HuH-7 (cell line): ENCODE measurements at places on chromosomes 3 and 15.

- DNase-seq, result no peak
Observed at GRCh38 chr3:172286548-172287148, 161.6 kb downstream of the GHSR start.

- peak; percentile 11 for DNase-seq
Observed at GRCh38 chr3:61299343-61300005, 48.2 kb upstream of the FHIT start.

DNA sequence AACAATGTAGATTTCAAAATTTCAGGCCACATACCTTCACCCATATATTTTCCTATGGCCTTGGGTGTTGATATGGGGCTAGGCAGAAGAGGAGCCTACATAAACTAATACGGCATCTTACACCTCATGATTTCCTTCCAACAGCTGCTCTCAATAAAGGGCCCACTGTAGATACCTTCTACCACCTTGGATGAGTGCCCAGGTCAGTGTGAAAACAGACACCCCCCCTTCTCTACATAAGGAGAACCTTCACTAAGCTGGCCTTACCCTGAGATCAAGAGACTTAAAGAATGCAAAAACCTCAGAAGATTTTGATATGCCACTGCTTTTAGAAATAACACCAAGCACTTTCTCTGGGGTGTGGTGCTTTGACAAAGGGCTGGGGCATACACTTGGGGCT lies 42.7 kb downstream of the SH3BP5 start:
- no peak for DNase-seq

DNA sequence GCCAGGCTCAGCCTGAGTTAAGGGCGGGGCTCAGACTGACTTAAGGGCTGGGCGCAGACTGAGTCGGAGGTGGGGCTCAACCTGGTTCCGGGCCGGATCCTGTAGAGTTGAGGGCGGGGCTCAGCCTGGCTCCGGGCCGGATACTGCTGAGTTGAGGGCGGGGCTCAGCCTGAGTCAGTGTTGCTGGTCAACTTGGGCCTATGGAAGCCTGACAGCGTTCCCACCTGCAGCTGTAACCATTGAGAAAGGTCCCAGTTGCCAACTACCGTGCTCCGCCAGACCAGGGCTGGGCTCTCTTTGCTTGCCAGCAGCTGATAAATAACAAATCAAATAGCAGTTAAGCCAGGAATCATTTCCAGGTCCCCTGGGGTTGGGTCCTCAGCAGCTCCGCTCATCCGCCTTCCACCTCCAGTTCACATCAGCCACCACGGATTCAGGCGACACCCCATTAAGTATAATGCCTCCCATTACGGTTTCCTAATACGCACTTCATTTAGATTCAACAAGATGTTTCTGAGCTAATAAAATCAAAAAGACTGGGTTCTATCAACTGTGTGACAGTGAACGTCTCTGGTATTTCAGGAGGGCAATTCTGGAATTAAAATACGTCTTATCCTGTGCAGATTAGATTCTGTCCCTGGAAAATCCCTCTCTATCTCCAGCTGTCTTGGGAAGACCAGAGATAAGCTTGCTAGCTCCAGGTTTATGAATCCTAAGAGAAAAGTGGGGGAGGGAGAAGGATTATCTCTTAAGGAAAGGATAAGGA lies 7.3 kb downstream of the GRIP2 start:
- DNase-seq, result no peak

- no peak for DNase-seq
Observed at GRCh38 chr3:63975723-63976122, 47.6 kb downstream of the PSMD6 start.

DNA sequence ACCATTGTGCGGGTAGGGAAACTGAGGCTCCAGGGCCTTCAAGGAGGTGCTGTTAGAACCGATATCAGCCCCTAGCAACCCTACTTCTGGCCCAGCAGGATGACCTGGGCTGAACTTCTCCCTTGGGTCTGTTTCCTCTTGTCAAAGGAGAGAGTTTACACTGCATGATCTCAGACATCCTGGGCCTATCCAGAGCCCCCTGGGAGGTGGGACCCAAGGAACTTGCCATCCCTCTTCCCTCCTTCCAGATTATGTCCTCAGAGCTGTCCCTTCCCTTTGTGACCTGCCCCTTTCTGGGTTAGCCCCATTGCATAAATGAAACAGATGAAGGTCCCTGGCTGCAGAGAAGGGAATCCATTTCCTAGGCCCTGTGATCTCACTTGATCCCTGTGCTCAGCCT lies 12.3 kb upstream of the DNAH1 start:
- DNase-seq, result no peak

DNA sequence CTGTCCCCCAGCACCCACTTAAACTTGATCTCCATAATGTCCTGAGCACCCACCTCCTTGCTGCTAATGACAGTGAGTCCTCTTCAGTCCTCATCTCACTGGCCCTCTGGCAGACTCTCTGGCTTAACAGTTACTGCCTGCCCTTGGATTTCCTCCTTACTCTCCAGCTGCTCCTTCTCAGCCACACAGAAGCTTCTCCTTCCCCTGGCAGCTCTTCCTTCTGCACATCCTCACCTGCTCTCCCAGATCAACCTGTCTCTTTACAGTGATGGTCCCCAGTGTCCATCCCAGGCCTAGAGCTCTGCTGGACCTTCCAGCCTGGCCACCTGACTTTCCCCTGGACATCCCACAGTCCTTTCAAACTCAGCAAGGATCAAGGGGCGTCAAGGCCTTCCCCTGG lies 47.4 kb upstream of the SMAD3 start:
- no peak for DNase-seq

GRCh38 chr15:43225201-43225949 lies 4.6 kb upstream of the EPB42 start:
- peak; percentile 71 for DNase-seq

DNA sequence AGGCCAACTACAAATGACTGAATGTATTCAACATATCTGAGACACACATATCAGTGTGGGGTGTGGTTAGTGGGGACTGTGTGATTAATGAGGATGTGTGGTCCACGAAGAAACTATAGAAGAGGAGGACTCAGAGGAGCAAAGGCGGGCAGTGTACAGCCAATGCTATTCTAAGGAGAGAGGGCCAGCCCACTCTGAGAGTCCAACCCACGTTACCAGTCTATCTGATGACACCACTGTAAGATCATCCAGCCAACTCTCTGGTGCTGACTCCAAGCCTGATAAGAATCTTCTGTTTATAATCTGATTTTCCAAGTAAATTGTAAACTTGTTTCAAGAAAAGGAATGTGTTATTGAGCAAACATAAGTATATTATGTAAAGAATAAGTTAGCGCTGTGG lies 47.2 kb downstream of the MCF2L2 start:
- DNase-seq, result no peak

DNA sequence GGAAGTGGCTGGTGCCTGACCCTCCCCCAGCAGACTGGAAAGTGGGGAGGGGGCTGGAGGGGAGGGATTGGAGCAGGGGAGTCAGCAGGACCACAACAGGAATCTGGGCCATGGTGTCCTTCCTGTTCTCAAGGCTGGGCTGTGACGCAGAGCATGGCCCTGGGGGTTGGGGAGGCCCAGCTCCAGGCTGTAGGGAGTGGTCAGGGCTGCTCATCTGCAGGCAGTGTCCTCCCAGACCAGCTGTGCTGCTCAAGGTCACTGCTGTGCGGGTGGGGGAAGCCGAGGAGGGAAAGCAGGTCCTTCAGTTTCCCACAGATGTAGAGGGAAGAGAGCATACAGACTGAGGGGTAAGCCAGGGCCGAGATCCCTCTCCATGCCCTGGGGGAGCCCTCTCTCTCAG lies 40.7 kb downstream of the CYP11A1 start:
- DNase-seq, result no peak

DNA sequence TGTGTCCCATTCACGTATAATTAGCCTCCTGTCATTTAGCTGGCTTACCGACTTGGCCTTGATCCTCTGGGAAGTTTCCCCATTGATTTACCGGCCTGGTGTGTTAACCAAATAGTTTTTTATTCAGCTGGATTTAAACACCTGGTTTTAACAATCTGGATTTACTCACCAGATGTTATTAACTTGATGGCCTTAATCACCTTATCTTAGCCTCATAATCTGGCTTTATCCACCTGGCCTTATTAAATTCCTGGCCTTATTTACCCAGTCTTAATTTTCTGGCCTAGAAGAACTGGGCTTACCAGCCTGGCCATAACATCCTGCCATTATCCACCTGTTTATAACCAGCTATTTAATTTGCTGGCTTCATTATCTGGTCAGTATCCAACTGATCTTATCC lies 89.9 kb downstream of the IL12A start:
- no peak for DNase-seq

- no peak for DNase-seq
Observed at GRCh38 chr3:55884066-55884465, 397.0 kb upstream of the WNT5A start.

DNA sequence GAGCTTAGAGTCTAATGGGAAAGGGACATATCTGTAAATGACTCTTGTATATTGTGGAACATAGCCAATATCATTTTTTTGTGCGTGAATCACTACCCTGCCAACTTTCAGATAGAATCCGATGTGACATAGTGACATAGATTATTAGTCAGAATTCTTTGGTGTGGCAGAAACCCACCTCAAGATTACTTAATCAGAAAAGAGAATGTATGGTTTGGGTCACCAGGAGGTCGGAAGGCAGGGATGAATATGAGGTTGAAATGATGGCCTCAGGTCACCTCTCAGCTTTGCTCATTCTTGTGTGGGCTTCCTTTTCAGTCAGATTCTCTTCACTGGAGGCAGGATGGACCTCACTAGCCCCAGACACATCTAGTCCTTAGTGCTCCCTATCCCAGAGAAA lies 41.4 kb downstream of the SNAPC5 start:
- no peak for DNase-seq
